ENCODE measurements at places on chromosomes 6 and 20.

DNA sequence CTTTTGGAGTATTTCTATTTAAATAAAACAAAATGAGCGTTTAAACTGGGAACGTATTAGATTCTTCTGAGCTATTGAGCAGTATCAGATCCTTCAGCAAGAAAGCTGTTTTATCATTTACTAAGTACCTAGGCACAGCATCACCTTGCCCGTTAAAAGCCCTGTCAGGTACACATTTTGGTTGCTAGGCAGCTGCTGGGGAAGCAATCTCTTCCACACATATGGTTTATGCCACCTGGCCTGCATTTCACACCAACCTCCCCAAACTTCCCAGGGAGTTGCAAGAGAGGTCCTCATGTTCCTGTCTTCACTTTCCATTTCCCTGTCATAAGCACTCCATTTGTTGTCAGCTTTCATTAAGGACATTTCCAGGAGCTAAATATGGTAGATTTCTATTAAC is 400.1 kb downstream of the PLCB1 start:
- no peak for DNase-seq

DNA sequence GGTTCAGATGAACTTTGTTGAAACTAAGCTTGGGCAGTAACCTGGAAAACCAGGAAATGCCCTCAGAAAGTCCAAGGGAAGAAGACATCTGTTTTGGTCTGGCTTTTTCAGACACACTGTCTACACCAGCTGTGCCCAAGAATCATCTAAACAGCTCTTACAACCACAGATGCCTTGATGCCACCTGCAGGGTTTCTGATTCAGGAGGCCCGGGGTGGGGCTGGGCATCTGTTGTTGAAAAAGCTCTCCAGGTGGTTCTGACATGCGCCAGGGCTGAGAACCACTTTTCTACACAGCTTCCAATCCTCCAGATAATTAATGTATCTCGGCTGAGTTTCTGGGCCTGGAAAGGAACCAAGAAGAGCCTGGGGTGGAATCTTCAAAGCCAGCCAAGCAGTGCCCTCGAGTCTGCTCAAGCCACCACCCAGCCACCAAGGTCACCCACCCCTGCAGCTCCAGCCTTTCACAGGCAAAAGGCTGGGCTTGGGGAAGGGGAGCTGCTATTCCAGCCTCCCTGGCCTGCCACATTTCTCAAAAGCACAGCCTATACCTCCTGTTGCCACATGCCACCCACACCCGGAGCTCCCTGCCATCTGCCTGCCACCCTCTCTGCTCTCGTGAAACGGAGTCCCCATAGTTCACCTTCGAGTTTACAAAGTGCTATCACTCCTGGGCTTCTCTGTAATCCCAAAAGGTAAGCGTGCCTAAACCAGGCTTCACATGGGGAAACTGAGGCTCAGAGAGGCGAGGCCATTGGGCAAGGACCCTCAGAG is 9.4 kb downstream of the MDGA1 start:
- DNase-seq: no peak

DNA sequence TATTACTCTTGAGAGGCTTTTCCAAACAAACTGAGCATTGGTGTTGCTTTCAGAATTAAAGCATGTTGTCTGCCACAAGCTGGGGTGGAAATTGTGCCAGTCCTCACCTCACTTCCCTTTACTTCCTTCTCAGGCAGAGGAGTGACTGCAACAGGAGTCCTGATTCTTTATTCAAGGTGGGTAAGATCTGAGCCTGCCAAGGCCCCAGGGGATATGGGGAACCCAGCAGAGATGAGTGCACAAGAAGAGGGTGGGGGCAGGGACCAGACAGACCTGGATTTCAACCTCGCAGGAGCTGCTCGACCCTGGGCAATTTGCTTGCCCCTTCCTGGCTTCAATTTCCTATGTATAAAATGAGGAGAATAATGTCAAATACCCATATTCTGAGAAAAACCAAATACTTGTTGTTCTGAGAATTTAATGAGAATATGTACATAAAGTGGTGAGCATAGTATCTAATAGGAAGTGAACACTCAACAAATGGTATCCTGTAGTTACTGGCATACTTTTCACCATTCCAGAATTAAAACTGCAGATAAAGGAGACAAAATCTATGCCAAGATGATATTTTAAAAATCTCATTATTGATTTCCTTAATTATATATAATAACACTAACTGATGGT is 17.8 kb downstream of the MAN1A1 start:
- DNase-seq: no peak

DNA sequence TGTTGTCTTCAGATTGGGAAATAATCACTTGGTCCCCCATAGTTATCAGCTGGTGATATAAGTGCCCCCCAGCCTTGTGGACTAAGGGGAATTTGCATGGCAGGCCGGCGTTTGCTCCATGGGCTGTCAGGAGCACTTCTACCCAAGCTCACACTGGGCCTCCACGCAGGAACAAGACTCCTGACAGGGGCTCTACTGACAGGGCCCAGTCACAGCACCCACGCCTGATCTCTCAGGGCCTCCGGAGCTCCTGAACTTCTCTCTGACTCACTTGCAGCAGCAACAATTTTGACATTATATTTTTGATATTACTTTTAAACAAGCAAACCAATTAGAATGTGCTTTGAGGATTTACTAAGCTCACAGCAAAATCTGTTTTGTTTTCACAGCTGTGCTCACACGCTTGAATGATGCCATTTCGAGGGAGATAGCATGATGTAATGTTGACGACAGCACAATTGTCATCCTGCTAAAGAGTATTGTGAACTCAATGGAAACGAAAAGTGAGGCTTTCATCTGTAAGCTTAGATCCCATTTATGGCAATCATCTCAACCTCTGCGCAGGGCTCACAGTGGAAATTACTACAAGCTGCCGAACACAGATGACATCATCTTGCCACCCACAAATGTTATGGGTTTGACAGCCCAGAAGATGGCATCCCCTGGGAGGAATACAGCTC is 28.7 kb upstream of the TXNDC5 start:
- DNase-seq: no peak

GRCh38 chr6:26454631-26455030 is 3.1 kb upstream of the BTN2A1 start:
- DNase-seq: no peak

DNA sequence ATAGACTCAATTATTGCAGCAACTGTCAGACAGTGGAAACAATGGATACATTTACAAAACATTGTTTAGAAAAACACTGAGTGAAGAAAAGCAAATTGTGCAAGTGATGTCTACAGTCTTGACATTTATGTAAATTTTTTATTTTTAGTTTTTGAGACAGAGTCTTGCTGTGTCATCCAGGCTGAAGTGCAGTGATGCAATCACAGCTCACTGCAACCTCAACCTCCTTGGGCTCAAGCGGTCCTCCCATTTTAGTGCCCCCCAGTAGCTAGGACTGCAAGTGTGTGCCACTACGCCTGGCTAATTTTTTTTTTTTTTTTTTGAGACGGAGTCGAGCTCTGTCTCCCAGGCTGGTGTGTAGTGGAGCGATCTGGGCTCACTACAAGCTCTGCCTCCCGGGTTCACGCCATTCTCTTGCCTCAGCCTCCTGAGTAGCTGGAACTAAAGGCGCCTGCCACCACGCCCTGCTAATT is 9.7 kb downstream of the CNBD2 start:
- DNase-seq: no peak

DNA sequence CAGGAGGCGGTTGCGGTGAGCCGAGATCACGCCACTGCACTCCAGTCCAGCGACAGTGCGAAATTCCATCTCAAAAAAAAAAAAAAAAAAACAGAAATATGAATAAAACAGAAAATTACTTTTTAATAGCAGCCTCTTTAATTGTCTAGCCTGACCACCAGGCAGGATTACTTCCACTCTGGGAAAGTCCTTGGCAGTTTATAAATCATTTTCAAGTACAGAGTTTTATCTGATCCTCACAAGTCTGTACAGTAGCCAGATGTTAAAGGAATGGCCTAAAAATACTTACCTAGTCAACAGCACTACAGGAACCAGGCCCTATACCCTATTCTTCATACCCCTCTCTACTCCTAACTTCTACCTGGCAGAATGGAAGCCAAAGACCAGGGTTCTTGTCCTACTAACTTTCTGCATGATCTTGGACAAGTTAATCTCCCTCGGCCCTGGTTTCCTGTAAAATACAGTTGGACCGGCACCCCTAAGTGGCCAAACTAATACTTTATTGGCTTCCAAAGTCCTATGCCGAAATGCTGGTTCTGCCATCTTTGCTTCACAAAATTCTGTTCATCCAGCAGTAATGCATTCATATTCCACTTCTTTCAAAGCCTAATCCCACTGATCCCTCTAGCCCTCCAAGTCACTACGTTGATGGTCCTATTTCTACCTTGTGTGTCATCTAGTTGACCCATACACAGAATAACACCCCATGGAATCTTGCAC is 1.9 kb downstream of the EIF2S2 start:
- DNase-seq: no peak

DNA sequence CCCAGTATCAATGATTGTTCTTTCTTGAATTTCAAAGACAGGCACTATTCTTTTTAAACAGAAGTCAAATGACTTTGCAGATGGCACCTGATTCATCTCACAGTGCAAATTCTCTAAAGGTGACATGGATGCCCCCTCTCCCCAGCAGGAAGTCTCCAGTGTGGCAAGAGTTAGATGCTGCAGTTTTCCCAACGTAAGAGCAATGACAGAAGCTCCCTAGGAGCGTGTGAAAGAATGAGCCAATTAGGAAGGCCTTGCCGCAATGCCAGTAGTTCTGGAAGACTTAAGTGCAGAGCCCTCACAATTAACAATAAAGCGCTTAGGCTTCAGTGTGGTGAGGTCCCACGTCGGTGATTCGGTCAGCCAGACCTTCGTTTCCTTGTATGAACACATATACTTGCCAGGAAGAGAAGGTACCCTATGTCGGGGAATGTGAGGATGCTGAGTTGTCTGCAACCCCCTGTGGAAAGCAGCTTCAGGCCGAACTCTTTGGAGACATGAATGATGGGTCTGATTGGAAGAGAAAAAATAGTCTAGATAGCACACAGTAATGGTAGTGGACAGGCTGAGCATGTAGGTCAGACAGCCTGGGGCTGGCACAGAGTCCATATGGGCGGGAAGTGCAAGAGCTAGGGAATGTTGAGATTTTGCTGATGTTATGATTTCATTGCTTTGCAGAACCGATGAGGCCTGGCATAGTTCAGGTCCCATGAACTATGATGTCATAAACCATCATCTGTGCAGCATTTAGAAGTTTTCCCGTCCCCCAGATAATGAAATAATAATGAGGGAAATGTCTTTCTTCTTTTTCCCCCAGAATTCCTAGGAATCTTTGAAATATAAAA is 132.6 kb downstream of the PHACTR1 start:
- DNase-seq: no peak

GRCh38 chr6:160300076-160300695 is 41.6 kb upstream of the SLC22A2 start:
- no peak for DNase-seq

GRCh38 chr20:23156842-23157423 is 70.8 kb upstream of the CD93 start:
- no peak for DNase-seq

GRCh38 chr6:159615918-159616317 is 77.1 kb downstream of the SOD2 start:
- DNase-seq: no peak

DNA sequence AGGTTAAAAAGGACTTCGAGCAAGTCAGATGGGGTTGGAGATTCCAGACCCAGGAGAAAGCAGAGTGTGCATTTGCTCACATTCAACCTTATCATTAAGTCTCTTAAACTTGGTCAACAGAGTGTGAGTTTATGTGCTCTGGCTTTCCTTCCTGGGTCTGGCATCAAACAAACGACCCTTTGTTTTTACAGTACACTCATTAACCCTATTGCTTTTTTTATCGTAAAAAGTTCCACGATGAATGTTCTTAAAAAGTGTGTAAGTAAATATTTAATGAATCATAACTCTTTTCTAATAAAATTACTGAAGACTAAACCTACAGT is 2.5 kb downstream of the FYN start:
- DNase-seq: no peak

GRCh38 chr20:15923030-15923776 is 650.0 kb downstream of the KIF16B start:
- no peak for DNase-seq

DNA sequence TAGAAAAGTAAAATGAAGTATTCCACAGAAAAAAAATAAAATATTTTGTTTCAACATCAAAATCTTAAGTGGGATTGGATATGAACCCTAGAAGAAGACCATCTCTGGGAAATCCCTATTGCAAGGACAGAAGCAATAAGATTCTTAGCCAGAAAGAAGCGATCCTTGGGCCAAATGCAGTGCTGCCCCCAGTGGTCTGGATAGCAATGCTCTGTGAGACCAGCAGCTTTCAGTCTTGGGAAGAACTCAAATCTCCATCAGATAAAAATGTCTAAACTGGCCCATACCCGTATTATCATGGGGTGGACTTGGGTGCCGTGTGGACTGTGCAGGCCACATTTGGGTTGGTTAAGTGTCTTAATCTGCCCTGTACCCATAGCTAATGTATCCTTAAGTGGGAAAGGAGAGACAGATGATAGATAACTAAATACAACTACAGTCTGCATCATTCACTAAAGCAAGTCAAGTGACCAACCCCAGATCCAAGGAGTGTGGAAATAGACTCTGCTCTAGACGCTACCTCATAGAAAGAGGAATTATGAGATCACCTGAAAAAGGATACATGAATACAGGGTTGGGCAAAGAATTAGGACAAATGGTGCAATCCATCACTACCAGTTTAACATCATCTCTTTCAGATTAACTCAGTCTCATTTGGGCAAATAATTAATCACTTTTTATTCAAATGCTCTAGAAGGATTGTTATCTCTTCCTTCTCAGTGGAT is 38.9 kb upstream of the SNAP25 start:
- no peak for DNase-seq

- DNase-seq: peak; percentile 87
These were observed 556.6 kb upstream of the CDH4 start for GRCh38 chr20:60695226-60696000.

- no peak for DNase-seq
These were observed 162.0 kb upstream of the MLN start for GRCh38 chr6:33965766-33966165.

DNA sequence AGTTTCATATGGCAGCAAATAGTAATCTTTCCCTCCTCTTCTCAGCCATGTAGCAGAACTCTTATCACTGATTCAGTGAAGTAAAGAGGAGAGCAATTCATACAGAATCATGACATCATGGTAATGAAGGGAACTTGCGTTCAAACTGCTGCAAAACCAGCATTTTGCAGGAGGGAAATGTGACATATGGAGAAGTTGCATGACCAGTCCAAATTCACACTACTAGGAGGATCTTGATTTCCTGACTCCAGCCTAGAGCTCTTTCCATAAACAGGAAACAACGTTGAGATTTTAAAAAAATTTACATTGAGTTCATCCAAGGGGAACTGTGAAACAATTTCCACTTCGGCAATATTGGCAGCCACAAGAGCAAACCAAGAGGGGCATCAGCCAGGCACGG is 63.8 kb downstream of the MBOAT1 start:
- DNase-seq: no peak

DNA sequence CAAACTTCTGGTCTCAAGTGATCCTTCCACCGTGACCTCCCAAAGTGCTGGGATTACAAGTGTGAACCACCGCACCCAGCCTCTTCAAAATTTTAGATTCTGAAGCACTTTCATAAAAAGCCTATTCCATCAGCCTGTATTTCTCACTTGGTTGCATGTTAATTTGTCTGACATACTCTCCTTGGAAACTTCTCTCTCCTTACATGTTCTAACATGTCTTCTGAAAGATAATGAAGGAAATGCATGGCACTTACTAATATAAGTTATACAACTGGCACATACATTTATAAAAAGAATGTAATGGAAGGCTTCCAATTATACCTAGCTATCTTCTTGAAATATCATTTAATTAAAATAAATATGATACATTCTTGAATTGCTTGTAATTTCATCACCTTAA is 597.5 kb downstream of the TBC1D32 start:
- DNase-seq: no peak
